ENCODE measurements at places on chromosomes 1 and 21.

GRCh38 chr1:79302380-79302930, 295.9 kb upstream of the ADGRL4 start:
- DNase-seq, result no peak

GRCh38 chr1:246497331-246497915, 9.7 kb downstream of the SMYD3 start:
- DNase-seq, result peak; percentile 78

- peak; percentile 84 for DNase-seq
Measured at GRCh38 chr1:226677027-226678020, 61.8 kb downstream of the ITPKB start.

GRCh38 chr1:41218152-41218551, 24.0 kb downstream of the SCMH1 start:
- no peak for DNase-seq

DNA sequence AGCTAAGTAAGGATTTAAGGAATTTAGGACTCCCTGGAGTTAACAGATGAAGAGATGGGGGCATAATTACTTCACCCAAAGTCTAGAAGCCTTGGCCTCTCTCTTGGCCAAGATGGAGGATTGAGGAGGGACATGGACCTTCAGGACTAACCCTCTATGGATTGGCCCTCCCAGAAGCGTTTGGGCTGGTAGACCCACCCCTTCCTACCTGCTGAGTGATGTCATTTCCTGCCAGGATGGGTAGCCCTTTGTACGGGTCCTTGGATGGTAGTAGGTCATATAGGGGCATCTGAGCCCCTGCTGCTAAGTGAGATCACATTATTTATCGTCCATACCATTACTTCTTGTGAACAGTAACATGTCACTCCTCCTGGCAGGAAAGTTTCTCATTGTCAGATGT, 17.7 kb downstream of the LURAP1 start:
- DNase-seq, result no peak

- no peak for DNase-seq
Measured at GRCh38 chr1:162059721-162060120, 9.8 kb upstream of the NOS1AP start.

DNA sequence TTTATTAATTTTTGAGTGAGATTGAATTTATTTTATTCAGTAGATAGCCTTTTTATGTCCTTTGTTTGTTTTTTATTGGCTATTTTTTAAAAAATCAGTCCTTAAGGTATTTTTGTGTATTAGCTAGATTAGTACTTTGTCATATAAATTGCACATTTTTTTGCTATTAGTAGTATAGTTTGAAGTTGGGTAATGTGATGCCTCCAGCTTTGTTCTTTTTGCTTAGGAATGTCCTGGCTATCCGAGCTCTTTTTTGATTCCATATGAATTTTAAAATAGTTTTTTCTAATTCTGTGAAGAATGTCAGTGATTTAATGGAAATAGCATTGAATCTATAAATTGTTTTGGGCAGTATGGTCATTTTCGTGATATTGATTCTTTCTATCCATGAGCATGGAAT, 80.4 kb downstream of the MAN1A2 start:
- DNase-seq, result no peak

DNA sequence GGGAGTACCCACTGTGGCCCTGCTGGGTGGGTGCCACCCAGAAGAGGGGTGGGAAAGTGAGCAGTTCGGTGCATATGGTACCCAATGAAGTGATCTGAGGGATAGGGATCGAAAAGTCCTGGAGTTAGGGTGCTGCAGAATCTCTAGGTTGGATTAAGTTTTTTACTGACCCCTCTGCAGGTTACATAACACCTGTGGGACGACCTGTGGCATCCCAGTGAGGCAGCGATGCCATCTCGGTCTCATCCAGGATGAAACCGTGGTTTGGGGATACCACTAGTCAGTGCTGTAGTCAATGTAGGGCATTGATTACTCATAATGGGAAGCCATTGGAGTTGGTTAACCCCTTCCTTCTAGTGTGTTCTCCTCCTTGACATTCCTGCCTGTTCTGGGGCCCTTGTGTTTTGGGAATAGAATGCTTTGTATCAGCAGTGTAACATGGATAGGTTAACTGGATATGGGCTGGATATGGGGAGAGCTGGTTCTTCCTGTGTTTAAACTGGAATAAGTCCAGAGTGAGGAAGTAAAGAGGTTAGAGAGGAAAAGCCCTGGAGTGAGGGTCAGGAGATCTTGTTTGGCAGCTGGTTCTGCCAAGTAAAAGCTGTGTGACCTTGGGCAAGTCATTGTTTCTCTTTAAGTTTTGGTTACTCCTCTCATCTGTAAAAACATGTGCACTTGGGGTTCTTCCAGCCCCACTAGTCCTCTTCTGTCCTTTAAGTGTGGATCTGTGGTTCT, 42.8 kb upstream of the ATF3 start:
- no peak for DNase-seq

- DNase-seq, result no peak
Measured at GRCh38 chr1:112493351-112493750, 15.4 kb upstream of the WNT2B start.

DNA sequence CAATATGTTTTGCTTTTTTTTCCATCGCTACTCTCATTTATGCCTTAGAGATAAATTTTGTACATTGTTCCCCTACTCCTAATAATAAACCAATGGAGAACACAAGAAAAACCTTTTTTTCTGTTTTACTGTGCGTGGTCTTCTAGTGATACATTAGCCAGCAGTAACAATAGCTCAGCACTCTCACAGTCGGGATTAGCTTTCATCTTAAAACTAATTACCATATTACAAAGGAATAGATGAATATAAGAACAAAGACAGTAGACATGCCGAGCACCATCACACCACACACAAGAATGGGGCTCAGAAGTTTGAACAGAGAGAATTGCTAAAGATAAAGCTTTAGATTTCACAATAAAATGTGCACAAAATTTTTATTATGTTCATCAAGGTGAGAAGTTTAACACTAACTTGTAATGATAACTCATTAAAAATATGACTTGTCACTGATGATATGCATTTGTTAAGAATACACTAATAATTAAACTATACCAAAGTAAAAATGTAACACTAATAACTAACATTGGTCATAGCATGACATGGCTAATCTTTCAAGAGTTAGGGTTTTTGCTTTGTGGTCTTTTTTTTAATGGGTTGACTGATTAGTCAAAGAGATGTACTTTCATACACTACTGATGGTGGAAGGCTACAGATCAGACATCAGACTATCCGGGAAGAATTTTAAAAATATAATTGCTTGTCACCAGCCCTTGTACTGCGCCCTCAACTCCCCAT, 61.8 kb downstream of the EXTL2 start:
- no peak for DNase-seq

- DNase-seq, result no peak
Measured at GRCh38 chr1:59967780-59968179, 41.2 kb upstream of the CYP2J2 start.

DNA sequence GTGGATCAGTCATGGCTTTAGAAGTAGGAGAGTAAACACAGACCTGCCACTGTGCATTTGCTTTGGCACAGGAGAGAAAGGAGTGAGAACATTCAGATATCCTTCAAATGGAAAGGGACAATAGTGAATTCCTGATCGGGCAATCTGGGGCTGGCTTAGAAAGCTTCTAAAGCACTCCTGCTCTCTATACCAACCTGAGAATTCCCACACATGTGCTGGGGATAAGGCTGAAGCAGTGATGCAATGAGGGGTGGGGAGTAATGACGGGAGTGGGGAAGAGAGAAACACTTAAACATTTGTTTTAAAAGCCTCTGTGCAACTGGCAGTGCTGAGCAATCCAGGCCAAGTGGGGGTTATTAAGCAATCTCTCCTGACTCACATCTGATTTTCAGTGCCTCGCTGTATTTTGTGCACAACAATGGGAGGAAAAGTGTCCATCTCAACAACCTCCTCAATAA, 108.8 kb downstream of the KIAA0319L start:
- no peak for DNase-seq

DNA sequence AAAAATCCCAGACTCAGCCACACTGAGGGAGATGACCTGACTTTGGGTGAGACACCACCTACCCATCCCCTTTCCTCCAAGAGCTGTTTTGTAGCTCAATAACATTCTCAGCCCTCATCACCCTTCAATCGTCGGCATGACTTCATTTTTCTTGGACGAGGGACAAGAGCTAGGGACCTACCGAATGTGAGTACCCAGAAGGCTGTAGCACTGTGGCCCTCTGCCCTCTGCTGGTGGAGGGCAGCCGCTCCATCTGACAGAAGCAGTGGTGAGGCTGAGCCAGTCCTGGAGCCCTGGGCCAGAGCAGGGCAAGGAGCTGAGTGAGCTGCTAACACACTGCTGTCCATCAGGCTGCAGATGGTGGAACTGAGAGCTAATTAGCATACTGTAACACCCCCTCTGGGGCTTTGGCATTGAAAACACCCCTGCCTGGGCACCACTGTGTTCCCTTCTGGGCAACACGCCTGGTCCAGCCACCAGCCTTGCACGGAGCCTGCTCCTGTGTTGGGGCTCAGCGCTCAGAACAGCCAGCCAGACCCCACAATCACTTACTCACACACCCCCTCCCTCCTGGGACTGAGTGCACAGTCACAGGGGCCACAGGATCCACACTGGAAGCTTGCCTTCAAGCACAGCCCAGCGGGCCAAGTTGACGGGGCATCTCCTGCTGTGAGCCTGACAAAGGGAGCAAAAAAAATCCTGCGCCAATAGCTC, 18.3 kb upstream of the ALPL start:
- no peak for DNase-seq

DNA sequence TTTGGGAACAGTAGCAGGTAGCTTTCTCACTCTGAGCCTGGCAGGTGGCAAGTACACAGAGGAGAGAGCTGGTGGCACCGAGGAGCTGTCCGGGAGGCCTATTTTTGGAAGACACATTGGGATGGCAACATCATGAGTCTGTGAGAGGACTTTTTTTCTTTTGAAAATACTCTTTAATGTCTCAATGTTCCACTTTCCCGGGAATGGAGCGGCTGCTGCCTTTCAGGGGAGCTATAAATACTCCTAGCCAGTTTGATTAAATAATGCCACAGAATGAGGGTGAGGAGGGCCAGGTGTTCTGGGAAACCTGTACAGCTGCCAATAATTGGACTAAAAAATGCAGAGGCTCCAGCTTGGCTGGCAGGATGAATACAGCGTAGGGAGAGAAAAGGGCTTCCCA, 93.3 kb upstream of the COG2 start:
- DNase-seq, result no peak

GRCh38 chr1:211781260-211781659, 49.3 kb downstream of the LPGAT1 start:
- DNase-seq, result no peak

GRCh38 chr1:9860887-9861286, 37.1 kb upstream of the CLSTN1 start:
- DNase-seq, result no peak

- no peak for DNase-seq
Measured at GRCh38 chr1:113307771-113308445, 82.4 kb upstream of the MAGI3 start.

GRCh38 chr1:231396643-231397042, 25.4 kb downstream of the EGLN1 start:
- DNase-seq, result no peak

DNA sequence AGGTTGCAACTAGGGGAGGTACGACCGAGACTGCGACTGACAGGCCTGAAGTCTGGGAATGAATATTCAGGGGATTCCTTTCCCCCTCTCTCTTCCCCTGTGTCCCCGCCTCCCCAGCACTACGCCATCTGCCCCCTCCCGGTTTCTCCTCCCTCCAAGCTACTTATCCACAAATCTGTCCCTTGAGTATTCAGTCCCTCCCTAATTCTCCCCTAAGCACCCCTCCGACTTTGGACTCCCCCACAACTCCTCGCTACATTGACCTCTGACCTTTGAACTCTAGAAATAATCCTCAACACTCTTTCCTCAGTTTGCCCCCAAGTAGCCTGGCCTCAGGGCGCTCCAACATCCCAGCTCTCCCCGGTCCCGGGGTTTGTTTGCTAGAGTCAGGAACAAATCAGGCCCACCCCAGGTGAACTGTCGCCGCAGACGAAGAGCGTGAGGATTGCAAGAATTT, 393 bp downstream of the LYSMD1 start:
- DNase-seq, result no peak

GRCh38 chr1:18535391-18536210, 54.9 kb downstream of the KLHDC7A start:
- no peak for DNase-seq

- no peak for DNase-seq
Measured at GRCh38 chr1:238466459-238466858, 575.7 kb upstream of the ZP4 start.

DNA sequence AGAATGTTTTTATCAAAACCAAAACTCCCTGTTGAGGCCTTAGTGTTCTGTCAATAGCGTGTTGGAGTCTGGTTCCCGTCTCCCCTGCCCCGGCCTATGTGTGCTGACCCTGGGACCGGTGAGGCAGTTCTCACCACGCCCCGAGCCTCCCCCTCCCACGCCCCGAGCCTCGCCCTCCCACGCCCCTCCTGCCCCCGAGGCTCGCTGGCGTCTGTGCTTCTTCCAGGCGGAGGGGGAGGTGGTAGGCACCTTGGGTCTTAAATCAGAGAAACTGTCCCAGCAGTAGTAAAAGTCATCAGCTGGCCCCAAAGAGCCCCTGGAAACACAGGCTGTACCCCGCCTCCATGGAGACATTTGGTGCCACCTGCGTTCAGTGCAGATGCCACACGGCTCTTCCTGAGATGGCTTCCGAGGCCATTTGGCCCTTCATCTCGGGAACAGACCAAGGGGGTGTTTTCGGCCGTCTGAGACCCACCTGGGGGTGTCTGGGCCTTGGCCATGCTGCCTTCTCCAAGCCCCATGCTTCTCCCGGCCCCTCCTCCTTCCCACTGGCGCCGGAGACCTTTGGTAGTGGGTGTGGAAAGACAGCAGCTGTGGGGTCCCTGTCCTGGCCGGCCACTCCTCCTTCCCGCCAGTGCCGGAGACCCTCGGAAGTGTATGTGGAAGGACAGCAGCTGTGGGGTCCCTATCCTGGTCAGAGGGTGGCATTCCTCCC, 44.7 kb downstream of the SKI start:
- no peak for DNase-seq

GRCh38 chr1:230016159-230016558, 50.9 kb upstream of the GALNT2 start:
- DNase-seq, result no peak

DNA sequence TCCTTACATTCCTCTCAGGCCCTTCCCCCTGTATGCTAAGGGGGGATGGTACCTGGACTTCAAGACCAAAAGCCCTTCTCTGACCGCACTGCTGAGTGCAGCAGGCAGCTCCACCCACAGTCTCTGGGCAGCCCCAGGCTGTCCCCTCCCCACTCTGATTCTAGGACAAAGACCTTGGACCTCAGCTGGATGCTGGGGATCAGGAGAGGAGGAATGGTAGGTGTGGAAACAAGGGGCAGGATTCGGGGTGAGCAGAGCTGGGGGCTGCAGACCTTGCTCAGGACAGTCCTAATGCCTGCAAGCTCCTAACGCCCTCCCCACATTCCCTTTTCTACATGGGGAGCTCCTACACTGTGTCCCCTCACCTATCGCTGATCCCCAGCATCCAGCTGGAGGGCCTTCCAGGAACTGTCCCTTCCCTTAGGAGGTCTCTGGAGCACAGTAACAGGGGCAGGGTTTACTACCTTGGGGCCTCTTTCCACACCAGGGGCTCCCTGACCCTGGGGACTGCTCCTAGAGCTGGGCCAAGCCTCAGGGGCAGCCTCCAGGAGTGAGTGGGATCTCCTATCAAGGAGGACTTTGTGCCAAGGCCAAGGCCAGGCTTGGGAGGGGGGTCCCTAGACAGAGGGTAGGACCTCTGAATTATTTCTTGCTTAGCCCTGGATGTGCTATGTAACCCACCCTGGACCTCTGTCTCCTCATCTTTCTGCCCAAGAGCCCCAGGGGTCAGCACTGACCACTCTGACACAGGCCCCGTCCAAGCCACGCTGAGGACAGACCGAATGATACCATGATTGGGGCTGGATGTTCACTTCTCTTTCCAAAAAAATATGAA, 5.6 kb downstream of the CLDN19 start:
- DNase-seq, result no peak

- no peak for DNase-seq
Measured at GRCh38 chr1:214341459-214341858, 60.5 kb downstream of the SMYD2 start.

Measured in CD4-positive, alpha-beta T cell treated with Interferon alpha-2 for 1 hour (primary cell).